Psoas muscle (tissue), 8 donors: ENCODE measurements at places on chromosomes 3 and 15. TPM values are rescaled to one million over a fixed set of nuclear protein-coding genes. Genes with fewer than 3 reads are reported as not detected.

The COL7A1 gene
- 5.1 TPM for total RNA-seq

The CFAP92 gene
- 0.15 TPM for total RNA-seq

The ALPK3 gene
- 461 TPM for total RNA-seq

The PCYT1A gene
- 58.8 TPM for total RNA-seq

The IMPG2 gene
- 0.17 TPM for total RNA-seq
